NCI-H510A (cell line): ENCODE measurements at places on chromosomes 4 and X.

- DNase-seq, result no peak
Measured at GRCh38 chr4:97558204-97558778, 585.0 kb downstream of the STPG2 start.

DNA sequence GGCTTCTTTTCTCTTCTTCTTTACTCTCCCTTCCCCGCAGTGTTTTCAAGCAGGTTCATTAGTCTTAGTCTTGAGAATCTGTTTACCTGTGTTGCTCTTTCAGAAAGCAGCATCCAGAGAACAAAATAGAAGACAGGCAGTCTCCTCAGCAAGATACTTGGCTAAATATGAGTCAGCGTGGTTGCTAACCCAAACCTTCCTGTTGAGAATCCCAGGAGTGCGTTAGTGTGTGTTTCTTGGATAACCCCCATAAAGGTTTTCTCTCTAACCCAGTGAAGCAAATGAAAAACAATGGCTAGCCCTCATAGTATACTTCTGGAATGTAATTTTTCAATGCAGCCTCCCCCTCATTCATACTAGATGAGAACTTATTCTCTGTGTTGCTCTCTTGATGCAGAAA, 41.1 kb downstream of the BMPR1B start:
- DNase-seq, result no peak

- no peak for DNase-seq
Measured at GRCh38 chr4:3267576-3268394, 18.8 kb downstream of the MSANTD1 start.

DNA sequence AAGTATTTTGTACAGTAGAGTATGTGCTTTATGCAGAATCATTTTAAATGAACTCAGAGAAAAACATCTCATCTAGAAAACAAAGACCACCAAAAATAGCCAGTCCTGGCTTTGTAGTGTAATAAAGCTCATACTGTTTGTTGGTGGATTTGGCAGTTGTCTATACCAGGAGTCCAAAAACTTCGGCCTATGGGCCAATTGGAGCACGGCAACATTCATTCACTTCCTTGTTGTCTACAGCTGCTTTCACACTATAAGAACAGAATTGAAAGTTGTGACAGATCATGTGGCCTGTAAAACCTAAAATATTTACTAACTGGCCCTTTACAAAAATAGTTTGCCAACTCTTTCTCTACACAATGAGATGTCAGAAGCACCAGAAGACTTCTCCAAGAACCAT, 5.3 kb downstream of the FBXW7 start:
- DNase-seq, result no peak

GRCh38 chr4:168619266-168619631, 122.4 kb downstream of the PALLD start:
- no peak for DNase-seq

DNA sequence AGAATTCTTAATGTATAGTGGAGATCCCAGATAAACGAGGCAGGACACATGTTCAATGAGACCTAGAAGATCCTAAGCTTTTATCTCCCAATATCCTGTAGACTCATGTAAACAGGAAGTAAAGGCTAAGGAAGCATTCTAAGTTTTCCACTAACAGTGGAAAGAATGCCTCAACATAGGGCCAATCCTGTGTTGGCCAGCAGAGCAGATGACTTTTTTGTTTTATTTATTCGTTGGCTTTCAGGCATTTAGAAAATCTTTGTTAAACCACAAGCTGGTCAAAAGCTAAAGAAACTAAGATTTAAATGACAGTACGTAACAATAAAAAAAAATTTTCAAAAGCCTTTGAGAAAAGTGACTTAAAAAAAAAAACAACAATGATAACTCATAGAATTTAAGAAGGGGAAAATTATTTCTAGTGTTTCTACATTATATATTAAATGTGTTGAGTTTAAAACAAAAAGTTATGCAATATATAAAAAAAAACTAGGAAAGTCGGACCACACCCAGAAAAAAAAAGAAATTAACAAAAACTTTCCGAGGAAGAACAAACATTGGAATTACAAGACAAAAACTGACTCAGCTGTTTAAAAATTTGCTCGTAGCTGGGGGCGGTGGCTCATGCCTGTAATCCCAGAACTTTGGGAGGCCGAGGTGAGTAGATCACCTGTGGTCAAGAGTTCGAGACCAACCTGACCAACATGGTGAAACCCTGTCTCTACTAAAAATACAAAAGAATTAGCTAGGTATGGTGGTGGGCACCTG, 759.3 kb downstream of the FSTL5 start:
- DNase-seq, result no peak

GRCh38 chr4:17665852-17666251, 51.4 kb downstream of the MED28 start:
- DNase-seq, result no peak

DNA sequence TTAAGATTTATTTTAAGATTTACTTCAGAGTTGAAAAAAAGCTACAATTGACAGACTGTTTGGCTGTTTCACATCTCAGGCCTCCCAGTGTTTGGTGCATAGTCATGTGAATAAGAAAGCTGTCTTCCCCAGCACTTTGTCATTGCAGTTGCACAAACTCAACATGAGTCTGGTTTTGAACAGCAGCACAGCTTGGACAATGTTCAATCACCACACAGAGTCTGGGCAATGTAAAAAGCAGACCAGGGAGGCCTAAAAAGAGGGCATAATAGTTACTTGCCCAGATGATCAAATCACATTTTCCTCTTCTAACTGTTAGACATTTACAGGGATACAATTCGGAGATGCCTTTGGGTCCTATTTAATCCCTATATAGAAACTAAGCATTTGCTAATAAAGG, 1055.0 kb downstream of the RPA4 start:
- DNase-seq, result no peak
